ENCODE measurements at places on chromosomes 7 and 10. TPM values are rescaled to one million over a fixed set of nuclear protein-coding genes. Genes with fewer than 3 reads are reported as not detected.

TMEM236 gene
- 0.03 TPM for total RNA-seq

C10orf67 gene
- total RNA-seq, result 0.08 TPM

ABCC2 gene
- total RNA-seq, result 103 TPM

MRLN gene
- total RNA-seq, result not detected

SCIN gene
- 0.39 TPM for total RNA-seq

MLXIPL gene
- total RNA-seq, result 1.1 TPM

MCM7 gene
- total RNA-seq, result 238 TPM

ZSWIM8 gene
- 42.7 TPM for total RNA-seq

RASA4 gene
- total RNA-seq, result 2.2 TPM

MYL10 gene
- total RNA-seq, result not detected

TRPV6 gene
- not detected for total RNA-seq

CCDC3 gene
- 1.4 TPM for total RNA-seq

IFIT1 gene
- total RNA-seq, result 5.4 TPM

CALML3 gene
- total RNA-seq, result not detected

FAM13C gene
- total RNA-seq, result 0.07 TPM

MOGAT3 gene
- not detected for total RNA-seq

ACTR3C gene
- not detected for total RNA-seq

IDI2 gene
- total RNA-seq, result 0.09 TPM

MSMB gene
- total RNA-seq, result not detected

CRYGN gene
- total RNA-seq, result not detected

TRIM50 gene
- not detected for total RNA-seq

ACSL5 gene
- 0.39 TPM for total RNA-seq

ANKRD30A gene
- total RNA-seq, result 0.49 TPM

ZNF3 gene
- total RNA-seq, result 25.1 TPM

OLAH gene
- 0.92 TPM for total RNA-seq

ZP3 gene
- 19.7 TPM for total RNA-seq

CALHM3 gene
- 0.35 TPM for total RNA-seq

PAX4 gene
- total RNA-seq, result not detected

CXCL12 gene
- total RNA-seq, result 0.25 TPM

CTAGE15 gene
- total RNA-seq, result not detected
